H9 (cell line): ENCODE measurements at places on chromosomes 5 and 9. TPM values are rescaled to one million over a fixed set of nuclear protein-coding genes. Genes with fewer than 3 reads are reported as not detected.

Gene CCL19
- total RNA-seq = not detected in 2 replicates

DNA sequence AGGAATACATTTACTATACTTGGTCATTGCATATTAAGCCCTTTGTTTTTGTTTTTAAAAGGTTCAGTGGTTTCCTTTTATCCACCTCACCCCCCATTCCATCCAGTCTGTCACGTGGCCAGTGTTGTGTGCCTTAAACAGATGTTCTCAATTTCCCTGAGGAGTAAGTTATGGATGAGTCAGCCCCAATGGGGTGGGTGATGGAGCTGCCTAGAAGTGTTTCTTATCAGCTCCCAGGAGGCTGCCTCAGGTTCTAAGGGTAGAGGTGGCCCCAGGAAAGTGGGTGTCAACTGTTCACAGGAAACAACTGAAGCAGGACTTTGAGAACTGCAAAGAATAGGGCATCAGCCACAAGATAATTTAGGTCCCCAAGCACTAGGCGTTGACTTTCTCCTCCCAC lies 41.1 kb downstream of the ACTBL2 start:
- DNase-seq = no peak

DNA sequence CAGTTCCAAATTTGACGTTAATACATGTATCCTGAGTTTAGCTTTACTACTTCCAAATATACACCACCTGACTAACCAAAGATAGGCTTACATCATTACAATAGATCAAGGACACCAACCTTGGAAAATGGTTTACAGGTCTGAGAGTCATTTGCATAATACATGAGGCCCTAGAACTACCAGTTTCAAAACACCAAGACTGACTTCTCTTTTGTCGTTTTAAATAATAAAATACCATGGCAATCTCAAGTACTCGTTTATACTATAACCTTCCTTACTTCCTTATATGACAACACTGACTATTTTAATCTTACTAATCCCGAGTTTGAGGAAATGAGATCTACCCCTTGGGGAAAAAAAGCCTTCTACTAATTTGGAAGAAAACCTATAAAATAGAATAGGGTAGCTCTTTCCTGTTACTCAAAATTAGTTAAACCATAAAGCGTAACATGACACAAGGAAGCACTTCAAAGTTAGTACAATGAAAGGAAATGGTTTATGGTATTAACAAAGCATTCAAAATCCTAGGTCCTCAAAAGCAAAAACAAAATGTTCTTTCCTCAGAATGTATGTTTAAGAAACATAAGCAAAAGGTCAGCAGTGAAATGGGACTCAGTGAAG lies 42.1 kb downstream of the UBQLN1 start:
- DNase-seq = no peak

DNA sequence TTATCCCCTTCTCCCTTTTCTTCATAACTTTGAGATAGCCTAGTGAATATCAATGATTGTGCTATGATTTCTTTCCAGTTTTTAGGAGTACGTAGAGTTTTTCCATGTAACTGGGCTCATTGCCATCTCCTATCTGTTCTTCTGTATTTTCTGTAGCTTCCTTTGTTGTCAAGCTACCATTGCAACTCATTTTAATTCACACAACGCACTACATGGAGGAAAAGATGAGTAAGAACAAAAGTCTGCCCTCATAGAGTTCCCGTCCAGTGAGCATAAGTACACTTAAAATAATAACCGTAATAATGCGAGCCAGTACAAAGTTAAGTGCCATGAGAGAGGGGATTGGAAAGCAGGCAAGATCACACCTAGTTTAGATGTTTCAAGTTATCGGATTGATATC lies 177.7 kb downstream of the PAM start:
- DNase-seq = no peak
